Fibroblast of skin of right biceps (primary cell): ENCODE measurements at places on chromosomes 1 and 21.

DNA sequence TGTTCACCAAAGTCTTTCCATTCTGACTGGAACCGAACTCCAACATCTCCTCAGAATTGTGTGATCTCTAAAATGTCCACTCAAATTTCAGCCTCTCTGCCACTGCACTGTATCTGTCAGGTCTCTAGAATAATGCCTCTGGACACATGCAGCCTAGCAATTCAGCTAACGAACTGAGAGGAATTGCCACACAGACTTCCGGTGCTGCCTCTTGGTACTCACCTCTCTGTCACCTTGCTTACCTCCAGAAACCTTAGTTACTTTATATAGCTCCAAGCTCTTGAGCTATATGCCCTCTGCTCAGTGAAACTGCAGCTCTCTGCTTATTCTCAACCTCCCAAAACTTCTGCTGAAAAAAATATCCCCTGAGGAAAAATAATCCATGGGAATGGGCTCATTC is 2.7 kb upstream of the CHRM3 start:
- no peak for DNase-seq

GRCh38 chr1:10935724-10936123 is 76.7 kb upstream of the TARDBP start:
- DNase-seq = no peak

GRCh38 chr1:28421744-28422143 is 52.2 kb downstream of the PHACTR4 start:
- DNase-seq = peak; percentile 36

DNA sequence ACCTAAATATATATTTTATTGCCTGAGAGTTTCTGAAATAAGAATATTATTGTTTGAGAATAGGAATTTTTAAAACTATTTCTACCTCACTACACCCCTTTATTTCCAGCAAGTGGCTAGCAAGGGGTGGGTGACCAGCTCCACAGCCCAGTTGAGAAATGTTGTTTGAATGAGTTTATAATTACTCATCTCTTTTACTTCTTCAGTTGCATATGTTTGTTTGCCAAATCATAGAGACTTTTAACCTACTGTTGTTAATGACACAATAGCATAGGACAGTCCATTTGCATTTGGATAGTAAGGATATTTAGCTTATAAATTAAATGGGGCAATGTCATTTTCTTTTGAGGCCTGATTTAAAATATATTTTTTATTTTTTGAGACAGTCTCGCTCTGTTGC is 127.8 kb downstream of the NRDC start:
- DNase-seq = no peak

DNA sequence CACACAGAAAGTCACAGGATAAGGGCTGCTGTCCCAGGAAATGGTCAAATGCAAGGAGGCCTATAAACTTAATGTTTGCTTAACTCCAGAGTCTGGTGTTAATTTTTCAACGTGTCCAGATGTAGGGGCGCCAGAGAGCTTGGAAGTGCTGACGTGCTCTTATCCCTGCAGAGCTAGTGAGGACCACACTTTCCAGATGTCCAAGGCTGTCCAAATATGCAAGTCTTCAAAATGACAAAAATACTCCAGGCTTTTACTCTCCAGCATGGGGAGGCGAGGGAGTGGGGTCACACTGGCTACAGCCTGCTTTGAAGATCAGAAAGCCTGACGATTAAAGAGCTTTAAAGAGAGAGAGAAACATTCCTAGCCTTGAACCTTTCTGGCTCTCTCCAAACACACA is 57.6 kb downstream of the ABCA4 start:
- peak; percentile 52 for DNase-seq

GRCh38 chr1:87335175-87335884 is 6.7 kb downstream of the LMO4 start:
- DNase-seq = peak; percentile 63

DNA sequence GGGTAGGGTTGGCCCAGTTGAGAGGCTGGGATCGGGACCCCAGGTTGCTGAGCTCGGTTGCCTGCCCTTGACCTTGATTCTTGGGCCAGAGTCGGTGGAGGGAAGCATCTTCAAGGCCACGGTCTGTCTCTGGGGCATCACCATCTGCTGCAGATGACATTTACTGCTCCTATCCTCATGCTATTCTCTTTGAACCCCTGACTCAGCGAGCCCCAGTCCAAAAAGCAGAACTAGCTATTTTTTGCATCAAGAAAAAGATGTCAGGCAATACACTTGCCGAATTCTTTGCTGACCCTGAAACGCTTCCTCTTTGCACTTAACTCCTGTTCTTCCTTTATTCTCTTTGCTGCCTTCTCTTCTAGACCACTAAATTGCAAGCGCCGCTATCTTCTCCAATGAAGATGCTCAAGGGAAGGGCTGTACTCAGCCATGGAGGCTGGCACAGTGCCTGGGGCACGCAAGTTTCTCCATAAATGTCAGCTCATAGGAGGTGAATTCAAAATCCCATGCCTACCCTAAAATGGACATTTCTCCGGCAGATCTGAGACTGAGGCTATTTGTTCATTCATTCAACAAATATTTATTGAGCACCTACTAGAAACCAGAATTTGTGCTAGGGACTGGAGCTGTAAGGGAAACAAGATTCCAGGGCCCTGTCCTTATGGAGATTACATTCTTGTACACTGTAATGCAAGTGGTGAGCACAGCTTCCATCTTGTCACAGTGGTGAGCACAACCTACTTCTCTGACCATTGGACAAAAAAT is 20.5 kb upstream of the CAPZB start:
- no peak for DNase-seq

- peak; percentile 88 for DNase-seq
Observed at GRCh38 chr1:209900734-209901133, 37.3 kb upstream of the SYT14 start.

- DNase-seq = no peak
Observed at GRCh38 chr1:77308889-77309621, 27.2 kb downstream of the AK5 start.

- DNase-seq = peak; percentile 41
Observed at GRCh38 chr1:194929357-194929756, 1678.9 kb downstream of the KCNT2 start.

GRCh38 chr1:1914101-1914970 is 724 bp upstream of the CALML6 start:
- no peak for DNase-seq

DNA sequence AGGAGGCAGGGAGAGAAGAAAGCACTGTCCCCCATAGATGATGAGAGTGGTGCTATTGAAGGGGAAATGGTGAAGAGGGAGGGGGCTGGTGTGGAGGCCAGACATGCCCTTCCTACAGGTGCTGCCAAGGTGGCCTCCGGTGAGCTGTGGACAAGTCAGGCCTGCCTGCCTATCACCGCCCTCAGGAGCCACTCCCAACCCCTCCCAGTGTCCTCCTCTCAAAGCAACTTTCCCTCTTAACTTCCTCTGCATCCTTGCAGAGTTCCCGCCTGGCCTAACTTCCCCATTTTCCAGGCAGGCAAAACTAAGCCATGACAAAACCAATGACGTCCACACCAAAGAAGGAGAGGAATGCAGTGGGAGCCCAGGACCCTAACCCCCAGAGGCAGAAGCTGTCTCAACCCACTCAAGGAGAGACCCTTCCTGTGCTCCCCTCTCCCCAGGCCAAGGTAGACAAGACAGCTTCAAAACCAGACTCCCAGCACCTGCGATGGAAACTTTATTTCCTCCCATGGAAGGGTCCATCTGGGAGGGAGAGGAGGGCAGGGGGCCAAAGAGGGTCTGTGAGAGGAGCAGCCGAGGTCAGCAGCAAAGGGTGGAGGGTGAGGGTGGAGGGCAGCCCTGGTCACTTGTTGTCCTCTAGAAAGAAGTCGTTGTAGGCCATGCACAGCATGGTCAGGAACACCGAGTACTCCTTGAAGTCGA is 1.0 kb upstream of the S100A6 start:
- DNase-seq = no peak

DNA sequence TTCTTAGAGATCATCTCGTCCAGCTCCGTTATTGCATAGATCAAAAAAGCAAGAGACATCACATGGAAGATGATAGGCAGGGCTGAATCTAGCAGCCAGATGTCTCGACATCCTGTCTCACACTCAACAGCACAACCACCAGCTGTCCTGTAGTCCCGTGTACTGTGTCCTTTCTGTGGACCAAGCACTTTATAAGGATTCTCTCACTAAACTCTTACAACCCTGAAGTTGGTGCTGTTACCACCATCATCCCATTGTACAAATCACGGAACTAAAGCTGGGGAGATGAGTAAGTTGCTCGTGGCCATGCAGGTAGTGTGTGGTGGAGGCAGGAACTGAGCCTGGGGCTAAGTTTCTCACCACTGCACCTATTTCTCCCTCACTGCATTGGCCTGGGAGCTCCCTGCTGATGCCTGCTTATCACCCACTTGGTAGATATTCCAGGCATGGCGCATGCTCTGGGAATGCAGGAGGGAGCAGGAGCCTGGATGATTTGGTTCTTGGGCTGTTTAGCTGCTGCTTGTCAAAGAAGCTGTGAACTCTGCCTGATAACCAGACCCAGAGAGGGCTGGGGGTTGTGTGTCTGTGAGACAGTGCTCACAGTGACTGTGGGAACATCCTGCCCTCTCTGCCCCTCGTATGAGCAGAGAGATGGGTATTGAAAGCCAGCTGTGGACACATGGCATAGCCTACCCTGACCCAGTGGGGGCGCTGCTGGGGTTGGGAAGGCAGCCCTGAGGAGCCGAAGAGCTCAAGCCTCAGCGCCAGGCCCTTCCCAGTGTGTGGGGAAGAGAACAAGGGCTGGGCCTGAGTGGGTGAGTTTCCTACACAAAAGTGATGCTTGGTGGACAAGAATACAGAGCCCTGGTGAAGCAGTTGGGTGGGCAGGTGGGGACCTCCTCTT is 13.6 kb downstream of the PPFIA4 start:
- DNase-seq = no peak

- DNase-seq = no peak
Observed at GRCh38 chr1:239719642-239720258, 333.4 kb downstream of the CHRM3 start.

DNA sequence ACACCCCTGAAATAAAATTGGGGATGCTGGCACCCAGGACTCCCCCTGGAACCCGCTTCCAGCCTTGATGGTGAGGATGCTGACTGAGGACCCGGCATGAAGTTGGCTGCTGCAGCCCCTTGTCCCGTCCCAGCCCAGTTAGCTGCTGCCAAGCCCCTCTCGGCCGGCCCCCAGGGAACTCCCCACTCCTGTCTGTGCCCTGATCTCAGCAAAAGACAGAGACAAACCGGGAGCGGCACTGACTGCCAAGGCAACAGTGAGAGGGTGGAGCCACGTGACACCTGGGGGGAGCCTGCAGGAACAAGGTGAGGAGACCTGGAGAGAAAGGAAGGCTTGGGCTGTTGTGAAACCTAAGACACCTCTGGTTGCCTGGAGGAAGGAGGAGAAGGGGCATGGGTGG is 24.7 kb downstream of the CASZ1 start:
- DNase-seq = no peak

GRCh38 chr21:27557356-27557755 is 590.5 kb upstream of the ADAMTS5 start:
- peak; percentile 67 for DNase-seq

DNA sequence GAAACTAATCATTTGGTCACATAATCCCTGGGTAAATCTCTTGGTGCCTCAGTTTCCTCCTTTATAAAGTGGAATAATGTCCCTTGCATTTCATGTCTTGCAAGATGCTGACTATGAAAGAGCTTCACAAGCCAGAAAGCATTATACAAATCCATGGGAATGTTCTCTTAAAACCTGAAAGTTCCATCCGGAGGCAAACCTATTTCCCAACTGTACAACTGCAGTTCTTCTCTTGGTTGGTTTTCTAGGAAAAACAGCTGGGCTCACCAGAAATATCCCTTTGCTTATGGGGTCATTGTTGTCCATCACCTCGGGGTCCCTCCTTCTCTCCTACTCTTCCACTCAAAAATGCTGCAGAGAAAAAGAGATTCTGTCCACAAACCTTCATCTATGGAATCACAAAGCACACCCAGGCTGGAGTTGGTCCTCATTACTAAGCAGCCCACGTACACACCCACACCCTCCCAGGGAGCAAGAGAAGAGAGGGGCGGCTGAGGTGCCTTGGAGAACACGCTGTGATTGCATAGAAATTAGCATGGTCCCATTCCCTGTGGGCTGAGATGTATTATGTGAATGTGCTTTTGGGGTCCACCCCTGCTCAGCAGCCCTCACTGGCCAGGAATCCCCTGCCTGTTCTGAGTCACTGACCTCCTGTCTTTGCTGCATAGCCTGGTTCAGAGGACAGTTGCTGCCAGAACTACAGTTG is 5.0 kb upstream of the PLXNA2 start:
- no peak for DNase-seq

GRCh38 chr1:168582688-168583336 is 6.4 kb downstream of the XCL1 start:
- peak; percentile 70 for DNase-seq

GRCh38 chr1:165408518-165408917 is 36.4 kb downstream of the RXRG start:
- DNase-seq = peak; percentile 59

- no peak for DNase-seq
Observed at GRCh38 chr1:93677729-93678128, 3.9 kb downstream of the BCAR3 start.

DNA sequence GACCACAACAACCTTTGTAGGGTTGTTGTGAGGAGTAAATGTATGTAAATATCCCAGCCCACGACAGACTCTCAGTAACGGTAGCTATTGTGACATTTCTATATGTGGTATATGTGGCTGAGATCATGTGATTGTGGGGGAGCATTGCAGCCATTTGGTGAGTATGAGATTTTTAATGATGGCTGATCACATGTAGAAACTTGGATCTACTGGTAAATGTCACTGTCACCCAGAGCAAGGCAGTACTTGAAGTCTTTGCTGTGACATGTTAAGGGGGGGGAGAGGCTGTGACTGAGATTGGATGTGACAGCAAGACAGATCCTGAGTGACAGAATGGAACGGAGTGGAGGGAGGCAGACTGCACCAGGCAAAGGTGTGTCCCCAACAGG is 23.9 kb upstream of the MEF2D start:
- no peak for DNase-seq

- DNase-seq = no peak
Observed at GRCh38 chr1:110726755-110727154, 52.0 kb upstream of the KCNA3 start.

- DNase-seq = no peak
Observed at GRCh38 chr21:29581393-29581792, 282.7 kb downstream of the BACH1 start.

GRCh38 chr1:221161571-221162041 is 282.4 kb downstream of the HLX start:
- DNase-seq = peak; percentile 34

DNA sequence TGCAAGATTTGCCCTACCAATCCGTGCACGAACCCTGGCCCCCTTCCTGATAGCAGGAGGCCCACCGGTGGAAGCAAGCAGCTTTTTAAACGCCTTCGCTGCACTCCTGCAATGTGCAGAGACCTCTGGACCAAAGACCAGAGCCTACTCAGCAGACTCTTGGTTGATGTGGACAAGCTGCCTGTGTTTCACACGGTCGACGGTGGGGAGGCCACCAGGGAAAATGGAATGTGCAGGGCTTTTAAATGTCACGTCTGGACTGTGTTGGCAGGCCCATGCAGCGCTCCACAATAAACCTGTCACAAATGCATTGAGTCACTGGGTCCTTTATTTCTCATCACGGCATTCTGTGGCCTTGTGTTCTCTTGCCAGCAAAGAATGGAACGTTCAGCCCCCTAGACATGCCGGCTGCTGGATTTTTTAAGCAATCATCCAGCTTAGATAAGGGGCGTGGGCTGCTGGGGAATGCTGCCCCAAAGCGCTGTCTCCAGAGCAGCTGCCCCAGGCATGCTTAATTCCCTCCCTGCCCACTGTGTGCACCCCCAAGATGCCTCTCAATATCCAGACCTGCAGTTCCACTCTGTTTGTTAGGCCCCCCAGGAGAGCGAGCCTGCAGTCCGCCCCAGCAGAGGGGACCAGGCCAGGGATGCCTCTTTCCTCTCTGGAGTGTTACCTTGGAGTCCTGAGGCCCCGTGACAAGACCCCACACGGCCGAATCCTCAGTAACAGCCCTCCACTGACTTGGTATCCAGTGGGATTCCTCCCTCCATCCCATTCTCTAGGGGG is 71.3 kb downstream of the ATP5PO start:
- DNase-seq = peak; percentile 43
